NCI-H187 (cell line): ENCODE measurements at places on chromosomes 16 and 17.

- no peak for DNase-seq
Measured at GRCh38 chr17:7717756-7718350, 309 bp downstream of the DNAH2 start.

DNA sequence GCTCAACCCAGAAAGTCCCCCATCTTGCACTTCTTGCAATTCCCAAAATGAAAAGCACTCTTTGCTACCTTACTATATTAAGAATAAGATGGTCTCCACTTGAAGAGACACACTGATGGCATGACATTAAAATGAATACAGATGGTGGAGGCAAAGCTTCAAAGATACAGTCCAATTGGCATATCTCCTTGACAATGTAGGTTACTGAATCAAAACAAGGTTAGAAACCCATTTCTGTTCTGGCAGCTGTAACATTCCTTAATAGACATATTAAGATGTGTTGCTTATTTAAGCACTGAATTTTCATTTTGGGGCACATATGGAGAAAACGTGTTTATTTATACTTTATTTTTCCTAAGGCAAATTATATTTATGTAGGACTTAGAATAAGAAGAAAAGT is 1262.8 kb upstream of the CDH8 start:
- DNase-seq, result no peak

DNA sequence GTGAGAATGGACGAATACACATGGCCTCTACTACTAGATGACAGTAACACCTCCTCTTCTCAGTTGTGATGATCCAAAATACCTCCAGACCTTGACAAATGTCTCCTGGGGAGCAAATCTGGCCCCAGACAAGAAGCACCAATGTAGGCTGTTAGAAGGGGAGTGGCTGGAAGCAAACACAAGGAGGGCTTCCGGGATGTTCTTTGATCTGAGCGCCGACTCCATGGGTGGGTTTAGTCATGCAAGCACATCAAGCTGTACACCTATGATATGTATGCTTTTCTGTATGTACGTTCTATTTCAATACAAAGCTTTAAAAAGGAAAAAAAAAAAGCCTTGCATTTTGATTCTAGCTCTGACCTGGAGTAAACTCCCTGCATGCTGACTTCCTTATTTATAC is 61.4 kb downstream of the ARHGAP17 start:
- no peak for DNase-seq

DNA sequence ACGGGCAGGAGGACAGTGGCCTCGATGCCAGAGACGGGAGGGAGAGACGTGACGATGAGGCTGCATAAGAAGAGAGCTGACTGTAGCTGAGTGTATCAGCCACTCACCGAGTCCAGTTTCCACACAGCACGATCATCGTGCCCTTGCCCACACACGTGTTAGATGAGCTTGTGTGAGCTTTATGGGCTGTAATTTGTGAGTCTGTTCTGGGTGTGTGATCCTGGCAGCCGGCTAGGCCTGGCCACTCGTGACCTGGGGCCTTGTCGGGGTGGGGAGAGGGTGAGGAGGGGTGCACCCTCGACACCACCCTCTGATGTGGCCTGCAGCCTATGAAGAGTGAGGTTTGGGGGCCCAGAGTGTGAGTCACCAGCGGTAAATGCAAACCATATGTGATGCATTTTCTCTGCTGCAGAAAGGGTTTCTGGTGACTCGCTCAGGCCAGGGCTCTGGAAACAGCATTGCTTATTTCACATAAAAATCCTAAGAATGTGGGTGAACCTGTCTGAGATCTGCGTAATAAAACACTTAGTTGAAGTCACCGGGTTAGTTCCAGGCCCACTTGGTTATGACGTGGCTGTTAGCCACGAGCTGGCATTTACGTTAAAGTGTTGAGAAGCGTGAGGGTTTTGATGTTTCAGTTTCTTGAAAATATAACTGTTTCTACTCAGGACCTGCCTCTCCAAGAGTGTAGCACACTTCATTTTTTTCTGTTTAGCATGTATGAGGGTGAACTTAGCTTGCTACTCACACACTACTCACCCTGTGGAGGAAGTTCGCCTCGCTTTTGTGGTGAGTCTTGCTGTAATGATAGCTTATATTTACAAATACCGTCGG is 4.2 kb downstream of the METRNL start:
- no peak for DNase-seq

DNA sequence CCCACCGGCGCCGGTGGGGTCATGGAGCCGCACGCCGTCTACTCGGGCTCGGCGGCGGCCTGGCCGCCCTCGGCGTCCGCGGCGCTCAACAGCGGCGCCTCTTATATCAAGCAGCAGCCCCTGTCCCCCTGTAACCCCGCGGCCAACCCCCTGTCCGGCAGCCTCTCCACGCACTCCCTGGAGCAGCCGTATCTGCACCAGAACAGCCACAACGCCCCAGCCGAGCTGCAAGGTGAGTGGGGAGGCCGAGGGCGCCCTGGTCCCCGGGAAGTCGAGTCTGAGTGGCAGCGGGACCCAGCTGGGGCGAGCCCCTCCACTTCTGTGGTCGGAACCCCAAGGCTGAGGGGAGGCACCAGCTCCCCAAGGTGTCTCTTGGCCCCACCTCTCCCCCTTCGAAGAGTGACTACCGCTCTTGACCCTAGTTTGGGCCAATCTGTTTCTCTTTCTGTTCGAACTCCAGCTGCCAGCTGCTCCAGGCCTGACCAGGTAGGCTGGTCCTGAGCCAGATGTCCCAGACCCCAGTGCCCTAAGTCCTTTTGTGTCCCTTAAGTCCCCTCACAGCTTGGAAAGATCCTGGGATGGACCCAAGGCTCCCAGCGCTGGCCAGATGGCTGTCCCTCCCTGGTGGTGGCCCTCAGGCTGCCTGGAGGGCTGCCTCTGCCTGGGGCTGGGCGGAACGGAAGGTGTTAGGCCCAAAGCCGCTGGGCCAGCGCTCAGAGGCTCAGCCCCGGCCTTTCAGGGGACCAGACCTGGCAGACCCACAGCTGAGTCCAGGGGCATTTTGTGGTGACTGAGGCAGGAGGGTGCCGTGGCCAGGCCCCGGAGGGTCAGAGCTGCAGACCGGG is 1.2 kb downstream of the FOXF1 start:
- no peak for DNase-seq

GRCh38 chr17:81000631-81001357 is 9.2 kb downstream of the CHMP6 start:
- no peak for DNase-seq

- no peak for DNase-seq
Measured at GRCh38 chr17:30165147-30165546, 48.5 kb downstream of the NSRP1 start.
